ENCODE measurements at places on chromosomes 7 and 10. TPM values are rescaled to one million over a fixed set of nuclear protein-coding genes. Genes with fewer than 3 reads are reported as not detected.

DNA sequence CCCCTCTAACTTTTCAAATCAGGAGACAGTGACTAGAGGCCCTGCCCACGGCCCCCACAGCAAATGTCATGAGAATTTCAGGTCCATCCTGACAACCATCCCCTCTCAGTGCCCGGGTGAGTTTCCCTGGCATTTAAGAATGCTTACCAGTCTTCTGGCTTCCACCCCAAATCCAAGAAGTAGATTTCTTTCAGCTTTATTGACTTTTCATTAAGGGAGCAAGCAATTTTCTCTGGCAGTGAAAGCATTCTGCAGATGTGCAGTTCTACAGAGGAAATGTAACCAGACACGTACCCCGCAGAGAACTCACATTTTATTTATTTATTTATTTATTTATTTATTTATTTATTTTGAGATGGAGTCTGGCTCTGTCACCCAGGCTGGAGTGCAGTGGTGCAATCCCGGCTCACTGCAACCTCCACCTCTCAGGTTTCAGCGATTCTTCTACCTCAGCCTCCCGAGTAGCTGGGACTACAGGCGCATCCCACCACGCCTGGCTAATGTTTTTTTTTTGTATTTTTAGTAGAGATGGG, 120.9 kb upstream of the KCTD7 start:
- DNase-seq, result peak; percentile 21

DNA sequence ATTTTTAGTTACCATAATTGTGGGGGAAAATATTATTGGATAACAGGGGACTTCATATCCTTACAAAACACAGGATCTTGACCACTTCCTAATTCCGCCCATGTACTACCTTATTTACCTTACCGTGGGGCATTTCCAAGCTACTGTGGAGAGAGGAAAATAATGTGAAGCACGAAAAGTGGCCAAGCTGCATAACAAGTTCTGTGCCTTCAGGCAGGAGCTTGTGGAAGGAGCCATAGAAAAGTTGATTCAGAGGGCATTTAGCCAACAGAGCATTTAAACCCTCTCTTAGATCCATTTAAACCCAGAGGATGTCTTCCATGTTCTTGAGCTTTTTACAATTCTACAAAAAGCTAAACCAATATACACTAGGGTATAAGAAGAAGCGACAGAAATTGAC, 41.6 kb downstream of the DNAJB9 start:
- no peak for DNase-seq

CFTR gene
- total RNA-seq, result 0.29 TPM

SEC24C gene
- total RNA-seq, result 69.3 TPM

All from aorta (tissue), 5 donors.